Stimulated activated memory B cell treated with anti-CD40 and anti-IgM and Interleukin-4, amounts not matched to agents 10 μg/mL and 1 μg/mL and 100 μg/mL, for 72 hours (primary cell): ENCODE measurements at places on chromosomes 4 and X.

DNA sequence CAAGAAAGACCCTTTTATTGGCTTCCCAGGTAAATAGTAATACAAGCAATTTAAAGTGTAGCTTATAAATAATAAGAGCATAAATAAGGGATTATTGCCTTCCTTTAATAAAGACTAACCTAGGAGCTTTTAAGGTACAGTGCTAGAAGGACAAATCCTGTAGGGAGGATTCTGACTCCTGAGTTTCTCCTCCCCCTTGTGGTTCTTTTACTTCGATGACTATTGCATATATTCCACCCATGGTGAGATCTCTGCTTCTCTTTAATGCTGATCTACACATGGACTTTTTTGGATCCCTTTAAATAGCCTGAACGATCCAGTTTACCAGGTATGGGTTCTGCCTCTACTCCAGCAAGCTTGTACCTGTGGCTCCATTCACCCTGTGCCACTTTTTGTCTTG is 2.5 kb downstream of the GALNT7 start:
- ATAC-seq = no peak

DNA sequence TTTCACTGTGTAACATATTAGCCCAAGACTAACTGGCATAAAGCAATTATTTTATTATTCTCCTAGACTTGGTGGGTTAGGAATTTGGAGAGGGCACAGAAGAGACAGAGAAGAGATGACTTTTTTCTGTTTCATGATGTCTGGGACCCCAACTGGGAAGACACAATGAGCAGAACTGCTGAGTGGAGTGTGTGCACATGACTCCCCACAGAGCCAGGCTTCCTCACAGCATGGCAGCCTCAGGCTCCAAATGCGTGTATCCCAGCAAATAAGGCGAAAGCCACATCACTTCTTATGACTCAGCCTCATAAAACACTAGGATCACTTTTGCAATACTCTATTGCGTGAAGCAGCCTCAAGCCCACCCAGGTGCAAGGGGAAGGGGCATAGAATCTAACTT is 68.4 kb downstream of the MFAP3L start:
- ATAC-seq = no peak

- ATAC-seq = no peak
Measured at GRCh38 chrX:30904632-30905031, 15.6 kb upstream of the TAB3 start.

GRCh38 chr4:56511098-56511497 is 5.5 kb downstream of the ARL9 start:
- ATAC-seq = no peak

DNA sequence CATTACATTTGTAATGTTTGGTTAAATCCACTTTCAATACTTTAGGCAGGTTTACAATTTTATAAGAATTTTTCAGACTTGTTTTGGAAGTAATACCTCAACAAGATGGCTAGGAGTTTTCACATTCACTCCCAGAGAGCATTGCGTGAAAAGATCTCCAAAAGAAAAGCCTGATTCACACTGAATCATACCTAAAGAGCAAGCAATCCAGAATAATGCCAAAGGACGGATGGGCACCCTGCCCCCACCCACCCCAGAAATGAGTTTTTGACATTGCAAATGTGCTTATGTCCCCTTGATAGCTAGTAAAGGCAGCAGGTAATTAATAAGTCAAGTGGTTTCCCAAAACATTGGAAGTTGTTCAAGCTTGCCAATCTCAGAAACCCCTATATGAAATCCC is 557.7 kb upstream of the TENM3 start:
- no peak for ATAC-seq

DNA sequence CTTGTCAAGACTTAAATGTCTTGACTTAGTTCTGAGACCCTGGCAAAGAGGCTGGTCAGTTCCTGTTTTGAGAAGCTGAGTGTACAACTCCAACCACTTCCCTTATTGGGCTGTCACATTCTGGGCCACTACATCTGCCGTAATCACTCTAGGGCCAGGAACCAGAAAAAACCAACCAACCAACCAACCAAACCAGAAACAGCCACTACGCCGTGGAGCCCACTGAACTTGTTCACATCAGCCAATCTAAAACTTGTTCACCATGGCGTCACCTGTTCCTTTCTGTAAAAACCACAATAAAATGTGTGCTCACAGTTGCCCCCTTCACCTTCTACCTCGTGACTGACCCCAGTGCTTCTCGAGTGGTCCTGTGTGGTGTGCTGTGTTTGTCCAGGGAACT is 107.3 kb downstream of the JADE1 start:
- peak; percentile 93 for ATAC-seq

DNA sequence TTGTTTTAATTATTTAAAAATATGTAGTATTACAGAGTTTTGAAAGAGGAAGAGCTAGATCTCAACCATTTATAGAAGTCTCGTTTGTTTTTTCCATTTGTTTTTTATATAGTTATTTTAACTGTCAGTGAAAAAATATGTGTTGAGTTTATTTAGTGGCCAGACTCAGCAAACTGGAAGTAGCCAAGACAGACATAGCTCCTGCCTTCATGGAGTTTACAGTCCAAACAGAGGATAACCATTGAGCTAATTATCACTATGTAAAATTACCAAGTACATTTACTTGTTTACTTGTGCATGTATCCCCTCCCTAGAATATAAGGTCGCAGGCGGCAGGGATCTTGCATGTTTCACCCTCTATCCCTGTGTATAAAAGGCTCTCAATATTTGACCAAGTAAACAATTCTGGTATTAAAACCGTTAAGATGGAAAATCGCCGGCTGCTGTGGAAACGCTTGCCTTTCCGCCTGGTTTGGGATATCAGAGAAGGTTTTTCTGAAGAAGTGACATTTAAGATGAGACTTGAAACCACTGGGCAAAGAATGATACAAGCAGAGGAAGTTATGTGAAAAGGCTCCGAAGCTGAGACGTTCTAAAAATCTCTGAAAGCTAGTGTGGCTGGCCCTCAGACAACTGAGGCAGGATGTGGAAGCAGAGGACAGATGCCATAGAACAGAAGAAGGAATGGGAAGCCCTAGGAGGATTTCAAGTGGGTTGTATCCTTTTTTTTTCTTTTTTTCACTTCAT is 1.3 kb upstream of the CCNI start:
- no peak for ATAC-seq

DNA sequence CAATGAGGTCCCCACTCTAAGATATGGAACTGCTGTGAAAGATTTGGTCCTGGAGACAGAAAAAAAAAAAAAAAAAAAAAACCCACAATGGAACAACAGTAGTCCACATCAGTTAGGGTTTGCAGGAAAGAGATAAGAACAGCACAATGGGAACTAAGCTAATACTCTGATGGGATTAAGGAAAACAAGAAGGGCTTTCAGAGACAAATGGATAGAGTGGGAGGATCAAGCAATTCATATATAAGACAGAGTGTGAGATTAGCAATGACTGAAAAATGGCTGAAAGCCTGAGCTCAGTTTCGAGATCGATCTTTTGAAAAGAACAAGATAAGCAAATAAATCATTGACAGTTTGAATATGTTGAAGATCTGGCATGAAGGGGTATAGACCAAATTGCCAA is 188.4 kb upstream of the TRPC5 start:
- no peak for ATAC-seq

DNA sequence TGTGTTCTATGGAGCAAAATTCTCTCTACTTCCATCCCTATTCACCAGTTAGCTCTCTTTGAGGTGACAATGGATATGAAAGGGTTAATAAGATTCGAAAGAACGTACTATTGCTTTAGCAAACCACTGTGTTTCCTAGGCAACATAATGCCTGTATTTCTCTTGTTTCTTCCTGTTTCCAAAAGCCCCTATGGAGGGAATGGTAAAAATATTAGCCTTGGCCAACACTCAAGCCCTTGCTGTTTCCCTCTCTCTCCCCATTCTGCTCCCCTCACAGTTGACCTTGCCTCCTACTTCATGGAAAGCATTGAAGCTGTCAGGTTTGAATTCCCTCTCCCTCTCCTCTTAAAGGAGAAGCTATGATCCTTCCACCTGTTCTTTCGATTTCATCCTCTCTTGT is 9.6 kb upstream of the PGRMC1 start:
- no peak for ATAC-seq

DNA sequence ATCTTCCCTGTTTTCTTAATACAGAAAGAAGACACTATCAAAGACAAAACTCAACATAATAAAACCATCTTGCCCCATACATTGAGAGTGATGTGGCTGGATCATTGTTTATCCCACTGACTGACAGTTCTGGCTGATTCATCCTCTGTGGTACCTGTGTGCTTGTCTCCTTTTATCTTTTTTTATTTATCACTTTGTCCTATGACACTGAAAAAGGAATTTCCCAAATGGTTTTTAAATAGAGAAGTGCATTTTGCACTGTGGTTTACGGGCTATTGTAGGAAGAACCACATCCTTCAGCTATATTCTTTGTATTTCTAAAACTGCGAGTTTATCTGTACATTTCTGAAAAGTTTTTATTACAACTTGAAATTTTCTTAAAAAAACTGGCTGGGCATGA is 15.0 kb downstream of the TTC29 start:
- ATAC-seq = no peak
